ENCODE measurements at places on chromosomes 2 and 18.
A peak's percentile ranks its signal among the peaks of the same experiment; 100 is the strongest.

- DNase-seq: peak; percentile 16
Observed at GRCh38 chr2:196205881-196206435, 34.6 kb upstream of the STK17B start.

DNA sequence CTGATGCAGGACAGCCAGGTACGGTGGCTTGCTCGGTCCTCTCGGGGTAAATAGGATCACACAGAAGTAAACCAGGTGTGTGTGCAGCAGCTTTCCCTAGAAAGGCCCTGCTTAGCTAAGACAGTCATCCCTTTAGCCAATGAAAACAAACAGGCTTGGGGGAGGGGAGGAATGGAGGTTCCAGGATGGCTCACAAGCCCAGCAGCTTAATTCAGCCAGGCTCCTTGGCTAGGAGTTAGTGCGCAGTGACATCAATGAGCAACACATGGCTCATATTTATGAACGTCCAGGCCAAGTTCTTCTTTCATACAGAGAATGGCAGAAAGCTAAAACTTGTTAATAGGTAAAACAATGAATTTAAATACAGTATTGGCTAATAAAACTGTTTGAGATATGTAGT is 10.2 kb downstream of the IAH1 start:
- no peak for DNase-seq

DNA sequence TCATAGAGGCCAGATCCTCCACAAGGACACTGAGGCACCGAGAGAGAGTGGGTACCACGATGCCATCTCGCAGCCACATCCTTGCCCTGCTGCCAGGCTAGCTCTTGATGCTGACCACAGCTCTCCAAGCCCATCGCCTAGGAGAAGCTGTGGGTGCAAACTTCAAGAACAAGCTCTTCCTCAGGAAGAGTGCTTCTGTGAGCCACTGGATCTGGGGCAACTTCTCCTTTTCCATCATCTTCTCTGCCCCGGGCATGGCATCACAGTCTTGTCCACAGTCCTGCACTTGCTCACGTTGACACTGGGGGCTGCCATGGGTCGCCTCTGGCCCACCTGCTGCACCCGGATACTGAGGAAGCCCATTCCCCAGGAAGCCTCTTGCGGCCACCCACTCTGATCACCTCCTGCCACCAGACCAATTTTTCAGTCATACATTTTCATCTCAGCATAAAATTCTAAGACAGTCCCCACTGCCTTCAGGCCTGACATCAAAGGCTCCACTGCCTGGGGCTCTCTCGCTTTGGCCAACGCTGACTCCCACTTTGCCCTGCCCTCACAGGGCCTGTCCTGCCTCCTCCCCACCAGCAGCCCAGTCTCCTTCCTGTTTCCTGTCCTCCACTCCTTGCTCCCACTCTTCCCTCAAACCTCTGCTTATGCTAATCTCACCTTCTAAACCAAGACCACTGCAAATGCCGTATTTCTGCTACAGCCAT is 243.9 kb downstream of the AFF3 start:
- no peak for DNase-seq

DNA sequence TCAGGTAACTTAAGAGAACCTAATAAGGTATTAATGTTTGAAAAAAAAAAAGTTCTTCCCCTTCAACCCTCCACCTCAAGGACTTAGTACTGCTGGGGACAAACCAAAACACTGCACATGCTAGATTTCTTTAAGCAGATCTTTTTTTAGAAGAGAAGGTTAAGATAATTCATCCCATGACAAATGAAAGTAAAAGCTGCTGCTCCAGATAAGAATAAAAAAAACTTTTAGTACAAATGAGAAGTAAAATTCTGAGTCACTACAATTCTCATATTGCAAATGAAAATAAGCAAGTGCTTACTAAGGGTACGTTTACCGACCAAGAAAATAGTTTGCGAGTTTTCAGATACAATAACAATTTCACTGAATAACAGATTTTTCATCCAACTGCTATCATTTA is 8.9 kb downstream of the STAM2 start:
- no peak for DNase-seq

DNA sequence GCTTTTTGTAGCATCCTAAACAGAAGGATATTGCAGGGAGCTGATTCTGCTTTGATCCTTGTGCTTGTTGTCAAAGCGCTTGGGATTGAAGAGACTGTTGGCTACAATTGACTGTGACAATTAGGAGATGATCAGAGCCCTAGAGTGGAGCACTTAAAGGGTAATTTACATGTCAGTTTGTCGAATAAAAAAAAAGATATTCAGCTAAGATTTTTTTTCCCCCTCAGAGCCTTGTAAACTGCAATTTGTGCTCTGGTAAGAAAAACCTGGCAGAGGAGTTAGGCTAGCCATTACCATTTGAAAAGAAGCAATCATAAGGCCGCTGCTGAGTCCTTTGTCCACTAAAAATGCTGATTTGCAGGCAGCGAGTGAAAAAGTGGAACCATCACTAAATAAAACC is 47.8 kb upstream of the ZEB2 start:
- no peak for DNase-seq

GRCh38 chr2:23606968-23607367 is 222.0 kb downstream of the KLHL29 start:
- DNase-seq: peak; percentile 73

DNA sequence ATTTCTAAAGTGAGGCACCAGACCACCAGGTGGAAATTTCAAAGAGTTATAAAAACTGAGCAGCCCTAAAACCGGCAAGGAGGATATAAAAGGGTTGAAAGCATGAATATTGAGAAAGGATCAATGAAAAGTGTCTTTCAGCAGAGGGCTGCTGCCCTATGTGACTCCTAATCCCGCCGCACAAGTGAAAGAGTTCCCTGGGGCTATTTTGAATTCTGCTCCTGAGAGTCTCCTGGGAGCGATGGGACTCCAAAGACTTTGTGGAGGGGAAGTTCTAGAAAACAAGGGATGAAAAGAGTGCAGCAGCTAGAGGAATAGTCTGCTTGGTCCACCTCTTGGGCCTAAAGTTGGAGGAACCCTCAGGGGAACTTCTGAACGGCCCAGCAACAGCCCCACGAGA is 205.2 kb downstream of the SP3 start:
- DNase-seq: no peak

DNA sequence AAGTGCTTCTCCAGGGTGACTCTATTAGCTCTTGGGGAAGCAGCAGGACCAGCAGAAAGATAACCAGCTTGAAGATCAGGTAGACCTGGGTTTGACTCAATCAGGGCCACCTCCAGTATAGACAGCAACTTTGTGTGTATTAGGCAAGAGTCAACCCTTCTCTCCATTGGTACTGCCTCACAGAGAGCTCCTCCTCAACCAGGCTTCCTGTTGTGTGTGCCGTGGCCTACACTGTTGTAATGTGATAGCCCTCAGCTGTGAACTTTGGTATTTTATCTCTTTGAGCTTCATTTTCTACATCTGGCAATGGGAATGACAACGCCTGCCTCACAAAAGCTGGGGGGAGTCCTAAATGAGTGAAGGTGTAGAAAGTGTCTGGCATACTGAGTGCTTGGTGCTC is 17.0 kb upstream of the MAP3K20 start:
- no peak for DNase-seq

GRCh38 chr2:30665761-30666265 is 141.4 kb downstream of the CAPN13 start:
- no peak for DNase-seq

GRCh38 chr18:710418-711300 is 1.8 kb downstream of the ENOSF1 start:
- DNase-seq: no peak

DNA sequence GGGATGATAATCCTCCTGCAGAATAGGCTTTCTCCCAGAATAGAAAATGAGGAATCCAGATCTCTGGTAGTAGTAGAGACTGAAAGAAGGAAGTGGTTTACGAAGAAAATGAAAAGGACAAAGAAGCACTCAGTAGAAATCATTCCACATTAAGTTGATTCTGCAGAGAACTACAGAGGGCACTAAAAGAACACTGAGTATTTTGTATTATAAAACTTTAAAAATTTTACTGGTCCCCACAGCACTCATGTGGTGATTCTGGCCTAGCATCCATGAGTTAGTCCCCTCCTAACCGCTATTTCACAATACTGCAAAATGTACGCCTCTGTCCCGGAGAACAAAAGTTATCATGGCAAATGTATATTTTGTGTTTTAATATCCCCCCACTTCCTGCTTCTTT is 42.9 kb upstream of the SLC35F5 start:
- DNase-seq: no peak

GRCh38 chr2:226080334-226080733 is 680.8 kb downstream of the NYAP2 start:
- DNase-seq: peak; percentile 86

DNA sequence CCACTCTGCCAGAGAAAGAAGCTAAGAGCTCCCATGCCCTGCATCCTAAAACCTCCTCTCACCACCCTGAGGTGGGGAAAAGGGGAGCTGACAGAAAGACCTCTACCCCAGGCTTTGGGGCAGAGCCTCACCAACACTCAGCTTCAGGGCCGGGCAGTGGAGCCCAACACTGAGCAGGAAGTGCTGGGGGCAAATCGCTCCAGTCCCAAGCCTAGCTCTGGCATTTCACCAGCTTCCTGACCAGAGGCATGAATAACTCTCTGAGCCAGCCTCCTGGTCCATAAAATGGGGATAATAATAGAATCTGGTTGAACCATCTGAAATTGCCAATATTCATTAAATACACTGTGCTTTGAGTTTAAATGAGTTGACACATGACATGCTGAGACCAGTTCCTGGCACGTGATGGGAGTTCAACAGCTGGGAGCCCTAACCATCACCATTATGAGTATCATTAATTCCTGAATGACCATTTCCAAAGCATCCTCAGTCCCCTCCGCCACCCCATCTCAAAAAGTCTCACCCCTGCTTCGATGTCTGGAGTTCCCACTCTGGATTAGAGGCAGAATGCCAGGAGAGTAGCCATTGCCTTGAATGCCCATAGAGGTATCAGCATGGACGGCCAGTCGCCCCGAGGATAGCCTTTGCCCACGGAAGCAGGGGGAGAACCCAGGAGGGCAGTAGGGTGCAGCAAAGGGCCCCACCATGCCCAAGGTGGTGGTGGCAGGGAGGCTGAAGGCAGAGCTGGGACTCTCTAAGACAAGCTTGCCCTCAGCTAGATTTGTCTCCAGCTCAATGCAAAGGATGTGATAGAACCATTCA is 153.4 kb downstream of the TNS1 start:
- no peak for DNase-seq

DNA sequence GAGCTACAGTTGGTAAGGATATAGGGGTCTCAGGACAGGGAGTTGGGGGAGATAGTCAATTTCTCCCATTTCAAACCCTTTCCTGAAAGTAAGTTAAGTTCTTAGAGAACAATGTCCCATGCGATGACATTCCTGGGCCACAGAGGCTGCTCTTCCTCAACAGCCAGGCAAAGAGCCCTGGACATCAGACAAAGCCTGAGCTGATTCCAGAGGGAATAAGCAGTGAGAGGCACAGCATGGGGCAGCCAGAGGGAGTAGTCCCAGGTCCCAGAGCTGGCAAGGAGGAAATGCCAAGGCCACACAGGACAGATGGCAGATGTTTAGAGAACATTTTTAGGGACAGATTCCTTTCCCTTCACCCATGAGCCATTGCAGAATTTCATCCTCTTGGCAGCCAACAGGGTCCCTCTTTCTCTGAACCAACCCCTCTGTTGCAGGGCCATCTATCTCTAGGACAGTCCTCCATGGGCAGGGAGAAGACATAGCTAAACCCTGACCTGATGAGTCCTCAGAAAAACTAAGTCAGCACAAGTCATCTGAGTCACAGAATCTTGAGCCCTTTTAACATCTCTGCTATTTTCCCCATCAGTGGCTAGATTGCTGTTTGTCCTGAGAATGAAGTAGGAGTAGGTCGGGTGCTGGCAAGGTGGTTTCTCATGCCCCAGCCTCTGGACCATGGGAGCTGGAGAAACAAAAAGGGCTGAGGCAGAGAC is 81.6 kb upstream of the STPG4 start:
- no peak for DNase-seq

DNA sequence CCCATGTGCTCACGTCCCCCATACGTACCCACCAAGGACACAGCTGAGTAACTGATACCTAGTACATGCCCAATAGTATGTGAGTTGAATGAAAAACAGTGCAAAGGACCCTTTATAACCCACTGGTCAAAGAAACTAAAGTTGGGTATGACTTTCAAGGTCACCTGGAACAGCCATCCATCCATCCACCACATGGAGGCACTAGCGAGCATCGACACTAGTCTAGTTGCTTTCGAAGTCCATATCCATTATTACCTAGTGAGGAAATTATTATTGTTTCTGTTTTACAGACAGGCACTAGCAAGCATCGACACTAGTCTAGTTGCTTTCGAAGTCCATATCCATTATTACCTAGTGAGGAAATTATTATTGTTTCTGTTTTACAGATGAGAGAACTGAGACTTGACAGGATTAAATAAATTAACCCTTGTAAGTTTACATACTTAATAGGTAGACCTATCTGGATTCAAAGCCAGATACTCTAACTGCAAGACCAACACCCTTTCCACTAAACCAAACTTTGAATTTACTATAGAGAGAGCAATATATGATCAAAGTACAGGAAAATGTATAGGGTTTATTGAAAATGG is 233.7 kb downstream of the METTL4 start:
- no peak for DNase-seq

DNA sequence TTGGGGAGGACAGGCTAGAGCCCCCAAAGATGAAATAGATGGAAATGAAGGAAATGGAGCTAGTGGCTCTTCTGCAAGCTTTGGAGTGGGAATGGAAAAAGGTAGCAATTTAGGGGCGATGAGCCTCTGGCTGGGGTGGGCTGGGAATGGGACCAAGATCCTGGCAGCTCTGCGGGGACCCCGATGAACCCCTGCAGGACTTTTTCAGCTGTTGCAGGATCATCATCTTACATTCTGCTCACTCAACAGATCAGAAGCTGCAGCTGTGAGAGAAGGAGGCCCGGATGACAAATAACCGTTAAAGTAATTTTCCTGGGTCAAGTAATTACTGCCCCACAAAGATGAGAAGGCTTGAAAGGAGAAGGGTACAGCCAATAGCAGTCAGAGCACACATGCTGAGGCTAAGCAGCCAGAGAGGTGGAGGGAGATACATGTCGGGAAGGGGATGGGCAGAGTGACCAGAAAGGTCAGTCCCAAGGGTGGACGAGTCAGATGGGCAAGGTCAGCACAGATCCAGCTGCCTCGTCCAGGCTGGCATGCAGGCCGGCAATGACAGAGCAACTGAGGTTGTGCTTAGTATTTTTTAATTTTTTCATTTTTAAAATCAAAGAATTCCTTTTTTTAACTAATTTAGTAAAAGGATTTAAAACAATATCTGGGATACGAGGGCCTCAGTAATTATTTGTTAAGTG is 245.0 kb upstream of the RAB6C start:
- DNase-seq: no peak

GRCh38 chr2:230968921-230969658 is 26.8 kb upstream of the SPATA3 start:
- no peak for DNase-seq

DNA sequence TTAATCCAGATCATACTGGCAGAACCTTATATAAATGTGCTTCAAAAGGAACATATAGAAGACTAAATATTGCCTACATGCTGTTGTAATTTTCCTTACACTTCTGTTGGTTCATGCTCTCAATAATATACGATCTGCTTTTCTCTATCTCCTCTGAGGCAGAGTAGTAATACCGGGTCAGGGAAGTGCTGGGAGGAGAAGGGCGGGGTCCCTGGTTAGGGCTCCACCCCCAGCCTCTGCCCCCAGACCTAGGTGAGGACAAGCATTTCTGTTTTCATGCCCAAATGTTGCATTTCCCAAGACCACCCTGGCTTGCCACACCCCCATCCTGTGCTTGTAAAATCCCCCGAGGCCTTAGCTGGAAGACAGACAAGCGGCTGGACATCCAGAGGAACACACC is 55.3 kb downstream of the PLA2R1 start:
- DNase-seq: no peak

GRCh38 chr2:101741775-101742520 is 44.4 kb downstream of the MAP4K4 start:
- DNase-seq: no peak

GRCh38 chr2:241482126-241482955 is 26.0 kb downstream of the STK25 start:
- DNase-seq: no peak
